ENCODE measurements at places on chromosomes 3 and 15.

GRCh38 chr3:127173516-127174166 lies 19.3 kb upstream of the PRR23E start:
- no peak for DNase-seq

DNA sequence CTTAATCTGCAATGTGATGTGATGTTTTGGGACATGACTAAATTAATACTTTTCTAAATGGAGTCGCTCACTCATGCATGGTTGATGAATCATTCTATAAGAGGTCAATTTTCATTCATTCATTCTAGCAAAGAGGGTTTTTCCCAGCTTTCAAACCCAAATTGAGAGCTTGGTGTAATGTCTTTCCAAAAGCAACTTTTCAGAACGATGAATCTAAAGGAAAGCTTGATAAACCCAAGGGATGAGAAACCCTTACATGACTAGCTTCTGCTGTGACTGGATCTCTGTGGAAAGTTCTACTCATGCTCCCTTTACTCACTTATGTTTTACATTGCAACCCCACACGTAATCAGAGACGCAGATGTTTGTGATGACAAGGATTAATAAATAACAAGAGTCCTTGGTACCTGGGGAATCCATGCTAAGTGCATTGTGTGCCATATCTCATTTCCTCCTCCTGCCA lies 47.7 kb downstream of the PDZRN3 start:
- no peak for DNase-seq

- DNase-seq, result no peak
These were observed 49.8 kb upstream of the SGO1 start for GRCh38 chr3:20235796-20236195.

DNA sequence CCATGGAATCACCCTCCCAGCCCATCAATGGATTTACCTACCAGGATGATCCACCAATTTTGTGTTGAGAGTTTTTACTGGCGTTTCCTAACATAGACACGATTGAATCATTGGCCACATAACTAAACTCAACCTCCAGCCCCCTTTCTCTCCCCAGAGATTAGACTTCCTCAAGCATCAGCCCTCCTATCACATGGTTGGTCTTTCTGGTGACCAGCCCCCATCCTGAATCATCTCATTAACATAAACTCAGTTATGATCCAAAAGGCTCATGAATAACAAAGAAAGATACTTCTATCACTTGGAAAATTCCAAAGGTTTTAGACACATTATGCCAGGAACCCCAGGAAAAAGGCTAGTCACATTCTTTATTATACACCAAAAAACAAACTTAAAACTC lies 21.2 kb downstream of the PRKAR2A start:
- DNase-seq, result no peak

- no peak for DNase-seq
These were observed 11.4 kb upstream of the IGDCC3 start for GRCh38 chr15:65389226-65389625.

DNA sequence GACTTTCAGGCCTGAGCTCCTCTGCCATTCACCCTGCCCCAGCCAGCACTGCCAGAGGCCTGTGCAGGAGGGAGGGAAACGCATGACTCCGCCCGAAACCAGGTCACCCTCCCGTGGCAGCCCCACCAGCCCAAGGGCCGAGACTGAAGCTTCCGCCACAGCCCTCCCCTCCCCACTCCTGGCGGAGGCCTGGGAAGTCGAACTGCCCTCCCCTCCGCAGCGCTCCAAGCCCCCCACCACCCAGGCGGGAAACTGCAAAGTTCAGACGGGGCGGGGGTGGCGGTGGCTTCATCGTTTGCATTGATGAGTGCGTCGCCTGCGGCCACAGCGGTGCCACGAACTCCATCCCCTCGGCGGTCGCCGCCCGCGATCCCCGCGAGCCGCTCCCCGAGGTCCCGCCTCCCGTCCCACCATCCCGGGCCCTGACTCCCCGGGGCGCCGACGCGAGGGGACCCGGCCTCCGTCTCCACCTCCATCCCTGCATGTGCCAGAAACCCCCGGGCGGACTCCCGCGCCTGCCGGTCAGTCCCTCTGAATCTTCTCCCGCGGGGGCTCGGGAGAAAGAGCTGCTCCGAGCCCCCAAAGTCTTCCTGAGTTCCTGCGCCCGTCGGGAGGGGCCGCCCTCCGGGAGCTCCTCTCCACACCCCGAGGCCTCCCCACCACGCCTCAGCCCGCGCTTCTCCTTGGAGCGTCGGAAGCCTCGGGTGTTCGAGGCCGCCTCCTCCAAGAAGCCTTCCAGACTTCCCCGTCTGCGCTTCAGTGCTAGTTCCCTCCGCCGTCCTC lies 698 bp downstream of the MELTF start:
- DNase-seq, result no peak

DNA sequence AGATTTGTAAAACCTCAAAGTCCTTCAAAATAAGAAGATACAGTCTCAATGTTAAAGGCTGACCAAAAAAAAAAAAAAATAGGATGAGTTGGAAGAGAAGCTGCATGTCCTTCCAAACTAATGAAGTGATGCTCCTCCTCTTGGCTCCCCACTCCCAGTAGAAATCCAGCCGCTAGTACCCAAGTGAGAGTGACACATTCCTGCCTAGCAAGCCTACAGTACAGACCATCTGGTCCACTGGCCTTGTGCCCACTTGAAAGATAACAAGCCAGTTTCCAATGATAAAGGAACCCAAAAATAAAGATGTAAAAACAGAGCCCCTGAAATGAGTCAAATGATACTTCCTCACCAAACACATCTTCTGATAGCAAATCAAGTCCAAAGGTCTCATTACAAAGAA lies 258.7 kb upstream of the NSMCE3 start:
- no peak for DNase-seq

- no peak for DNase-seq
These were observed 15.8 kb downstream of the SLC9A9 start for GRCh38 chr3:143832433-143832832.

GRCh38 chr15:63997715-63998442 lies 48.4 kb downstream of the DAPK2 start:
- DNase-seq, result no peak

DNA sequence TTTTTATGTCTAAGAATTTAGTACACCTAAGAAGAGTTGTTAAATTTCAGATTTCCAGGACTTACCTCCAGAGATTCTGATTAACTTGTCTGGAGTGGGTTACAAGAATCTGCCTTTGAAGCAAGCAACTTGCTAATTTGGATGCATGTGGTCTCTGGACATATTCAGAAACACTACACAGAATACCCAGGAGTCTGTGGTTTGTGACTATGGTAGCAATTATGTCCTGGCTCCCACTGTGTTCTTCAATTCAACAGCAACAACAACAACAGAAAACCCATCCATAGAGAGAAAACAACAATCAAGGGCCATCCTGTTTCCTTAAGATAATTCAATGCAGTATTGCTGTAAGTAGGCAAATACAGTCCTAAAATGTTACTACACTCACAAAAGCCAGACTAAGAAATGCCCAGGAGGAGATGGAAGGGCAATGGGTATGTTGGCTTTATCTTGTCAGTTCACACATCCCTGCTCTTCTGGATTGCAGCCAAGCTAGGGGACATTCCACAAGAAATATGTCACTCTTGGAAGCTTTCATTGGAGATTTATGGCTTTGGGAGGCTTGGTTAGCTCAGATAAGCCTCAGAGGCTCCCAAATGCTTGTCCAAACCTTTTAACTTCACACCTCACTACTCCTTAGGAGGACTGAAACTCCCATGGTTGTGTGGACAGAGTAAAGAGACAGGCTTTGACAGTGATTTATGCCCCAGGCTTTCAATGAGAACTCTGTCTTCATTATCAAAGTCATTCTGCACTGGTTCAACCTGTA lies 99.4 kb upstream of the MRPL3 start:
- DNase-seq, result no peak

DNA sequence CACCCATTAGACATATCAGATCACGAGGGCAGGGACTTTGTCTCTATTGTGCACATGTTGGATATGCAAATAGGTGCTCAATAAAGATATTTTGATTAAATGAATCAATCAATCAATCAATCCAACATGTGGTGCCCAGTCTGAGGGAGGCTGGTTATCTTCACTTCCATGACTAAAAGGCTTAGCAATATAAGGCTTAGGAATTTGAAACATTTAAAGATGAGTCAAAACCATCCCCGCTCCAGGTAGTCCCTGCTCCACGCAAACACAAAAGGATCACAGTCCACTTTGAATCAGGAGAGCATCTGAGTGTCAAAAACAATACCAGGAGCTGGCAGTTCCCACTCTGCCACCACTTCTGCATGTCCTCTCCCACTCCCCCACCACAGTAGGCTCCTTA lies 25.8 kb upstream of the PRICKLE2 start:
- no peak for DNase-seq

GRCh38 chr3:115330430-115330829 lies 183.3 kb upstream of the ZBTB20 start:
- DNase-seq, result no peak

DNA sequence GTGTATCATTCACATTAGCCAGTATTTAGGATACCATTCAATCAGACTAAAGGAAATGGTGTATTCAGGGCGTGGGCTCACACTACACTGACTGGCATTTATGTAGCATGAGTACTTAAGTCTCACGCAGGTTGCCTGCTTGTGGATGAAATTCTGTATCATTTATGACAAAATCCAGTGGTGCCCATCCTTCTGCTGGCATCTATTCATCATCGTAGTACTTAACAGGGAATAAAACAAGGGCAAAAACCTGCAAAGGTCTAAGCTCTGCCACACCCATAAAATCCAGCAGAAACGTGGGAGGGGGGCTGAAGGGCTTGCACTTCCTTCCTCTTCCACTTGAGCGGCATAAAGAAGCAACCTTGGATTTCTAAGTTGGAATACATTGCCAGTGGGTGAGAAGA lies 2.7 kb downstream of the GAP43 start:
- no peak for DNase-seq

DNA sequence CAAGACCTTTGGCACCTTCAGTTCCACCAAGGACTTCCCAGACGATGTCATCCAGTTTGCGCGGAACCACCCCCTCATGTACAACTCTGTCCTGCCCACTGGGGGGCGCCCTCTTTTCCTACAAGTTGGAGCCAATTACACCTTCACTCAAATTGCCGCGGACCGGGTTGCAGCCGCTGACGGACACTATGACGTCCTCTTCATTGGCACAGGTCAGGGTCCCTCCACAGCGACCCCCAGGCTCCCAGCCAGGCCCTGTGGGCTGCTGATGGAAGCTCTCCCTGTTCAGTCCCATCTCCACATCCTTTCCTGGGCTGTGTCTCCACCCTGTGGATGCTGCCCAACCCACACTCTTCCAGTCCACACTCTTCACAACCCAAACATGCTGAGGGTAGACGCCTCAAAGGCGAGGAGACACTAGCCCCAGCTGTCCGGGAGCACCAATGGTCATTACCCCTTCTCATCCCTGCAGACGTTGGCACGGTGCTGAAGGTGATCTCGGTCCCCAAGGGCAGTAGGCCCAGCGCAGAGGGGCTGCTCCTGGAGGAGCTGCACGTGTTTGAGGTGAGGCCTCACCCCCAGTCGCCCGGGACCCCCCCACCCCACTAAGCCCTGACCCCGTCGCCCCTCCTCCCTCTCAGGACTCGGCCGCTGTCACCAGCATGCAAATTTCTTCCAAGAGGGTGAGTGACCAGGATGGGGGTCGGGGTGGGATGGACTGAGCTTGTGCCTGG lies 4.3 kb upstream of the LSMEM2 start:
- DNase-seq, result peak; percentile 40

- no peak for DNase-seq
These were observed 294.6 kb upstream of the DPPA4 start for GRCh38 chr3:109631897-109632296.

DNA sequence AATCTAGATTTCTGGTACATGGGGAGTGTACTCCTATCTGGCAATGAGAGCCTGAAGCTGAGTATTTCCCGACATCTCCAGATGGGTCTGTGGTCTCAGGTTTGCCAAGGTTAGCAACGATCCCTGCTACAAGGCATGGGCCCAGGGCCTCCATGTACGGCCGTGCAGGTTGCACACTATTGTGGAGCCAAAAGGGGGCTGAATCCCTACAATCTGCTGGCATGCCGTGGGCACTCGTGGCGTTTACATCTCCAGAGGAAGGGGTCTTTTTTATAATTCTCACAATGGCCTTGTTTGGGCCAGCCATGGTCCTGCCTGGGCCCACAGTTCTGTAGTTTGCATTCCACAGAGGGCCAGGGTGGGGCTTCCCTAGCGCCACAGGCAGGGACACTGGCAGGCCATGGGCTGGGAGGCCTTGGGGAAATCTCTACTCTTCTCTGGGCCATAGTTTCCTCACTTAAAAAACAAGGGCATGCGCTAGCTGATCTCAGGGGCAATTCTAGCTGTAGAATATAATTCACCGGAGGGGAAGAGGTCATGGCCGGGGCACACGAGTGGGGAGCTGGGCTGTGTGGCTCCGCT lies 68.9 kb upstream of the TLE3 start:
- DNase-seq, result no peak

DNA sequence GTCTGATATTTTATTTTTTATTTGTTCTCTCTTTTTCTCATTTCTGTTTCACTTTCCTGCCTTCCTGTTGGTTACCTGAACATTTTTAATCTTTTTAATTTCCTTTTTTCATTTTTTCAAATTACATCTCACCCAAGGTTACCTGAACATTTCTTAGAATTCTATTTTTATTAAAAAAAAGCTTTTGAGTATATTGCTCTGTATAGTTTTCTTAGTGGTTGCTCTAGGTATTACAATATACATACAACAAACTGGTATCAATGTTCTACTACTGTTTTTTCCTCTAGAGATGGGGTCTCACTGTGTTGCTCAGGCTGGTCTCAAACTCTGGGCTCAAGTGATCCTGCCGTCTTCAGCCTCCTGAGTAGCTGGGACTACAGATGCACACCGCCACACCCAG lies 79.4 kb downstream of the DHX30 start:
- no peak for DNase-seq

GRCh38 chr15:48182749-48183148 lies 4.7 kb upstream of the MYEF2 start:
- no peak for DNase-seq

DNA sequence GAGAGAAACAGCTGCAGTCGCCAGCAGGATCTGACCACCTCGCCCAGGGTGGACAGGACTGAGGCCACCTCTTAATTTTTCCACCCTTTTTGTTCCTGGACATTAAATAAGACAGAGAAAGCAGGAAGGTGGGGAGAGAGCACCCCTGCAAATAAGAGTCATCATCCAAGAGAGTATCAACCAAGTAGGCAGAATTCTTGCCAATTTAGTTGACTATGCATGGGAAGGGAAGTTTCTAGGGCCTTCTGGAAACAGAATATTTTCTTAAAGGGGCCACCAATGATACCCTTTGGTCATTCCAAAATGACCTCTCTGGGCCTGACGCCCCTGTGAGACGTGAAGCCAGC lies 136.2 kb downstream of the TJP1 start:
- DNase-seq, result no peak

- no peak for DNase-seq
These were observed 25.7 kb upstream of the GOLIM4 start for GRCh38 chr3:168121184-168122017.

- DNase-seq, result no peak
These were observed 24.4 kb downstream of the ADCY5 start for GRCh38 chr3:123424321-123424998.

DNA sequence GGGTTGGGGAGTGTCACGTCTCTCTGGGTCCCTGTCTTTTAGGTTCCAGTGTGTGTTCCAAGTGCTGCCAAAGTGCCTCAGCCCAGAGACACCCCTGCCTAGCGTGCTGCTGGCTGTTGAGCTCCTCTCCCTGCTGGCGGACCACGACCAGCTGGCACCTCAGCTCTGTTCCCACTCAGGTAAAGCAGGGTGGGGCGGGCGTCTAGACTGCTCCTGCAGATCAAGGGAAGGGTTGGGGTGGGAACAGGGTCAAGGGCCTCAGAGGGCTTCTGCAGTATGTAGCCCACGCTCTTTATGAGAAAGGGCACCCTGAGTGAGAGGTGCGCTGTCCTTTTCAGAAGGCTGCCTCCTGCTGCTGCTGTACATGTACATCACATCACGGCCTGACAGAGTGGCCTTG lies 17.2 kb downstream of the ATRIP start:
- no peak for DNase-seq

Measured in activated CD4-positive, alpha-beta T cell treated with anti-CD3 and anti-CD28 coated beads for 24 hours (primary cell).